ENCODE measurements at places on chromosomes 11 and 22. TPM values are rescaled to one million over a fixed set of nuclear protein-coding genes. Genes with fewer than 3 reads are reported as not detected.

DNA sequence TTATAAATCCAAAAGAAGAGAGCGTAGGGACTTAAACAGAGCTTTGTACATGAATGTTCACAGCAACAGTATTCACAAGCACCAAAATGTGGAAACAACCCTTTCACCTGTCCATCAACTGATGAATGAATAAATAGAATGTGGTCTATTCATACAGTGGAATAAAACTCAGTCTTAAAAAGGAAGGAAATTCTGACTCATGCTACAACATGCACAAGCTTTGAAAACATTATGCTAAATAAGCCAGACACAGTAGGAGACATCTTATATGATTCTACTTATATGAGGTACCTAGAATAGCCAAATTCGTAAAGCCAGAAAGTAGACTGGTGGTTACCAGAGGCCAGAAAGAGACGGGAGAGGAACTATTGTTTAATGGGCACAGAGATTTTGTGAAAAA, 74.3 kb downstream of the SHANK2 start:
- no peaks in the 10 kb centered on the region for H3K27me3 ChIP-seq
- no peak for DNase-seq
- no peaks in the 10 kb centered on the region for H3K36me3 ChIP-seq
- H3K4me3 ChIP-seq, result no peak overlapping the region
- H3K27ac ChIP-seq, result no peak overlapping the region

- DNase-seq, result no peak
- H3K4me1 ChIP-seq, result peaks cover 7% of the 10 kb centered on the region
Measured at GRCh38 chr11:79437981-79438630, 2.7 kb downstream of the TENM4 start.

DNA sequence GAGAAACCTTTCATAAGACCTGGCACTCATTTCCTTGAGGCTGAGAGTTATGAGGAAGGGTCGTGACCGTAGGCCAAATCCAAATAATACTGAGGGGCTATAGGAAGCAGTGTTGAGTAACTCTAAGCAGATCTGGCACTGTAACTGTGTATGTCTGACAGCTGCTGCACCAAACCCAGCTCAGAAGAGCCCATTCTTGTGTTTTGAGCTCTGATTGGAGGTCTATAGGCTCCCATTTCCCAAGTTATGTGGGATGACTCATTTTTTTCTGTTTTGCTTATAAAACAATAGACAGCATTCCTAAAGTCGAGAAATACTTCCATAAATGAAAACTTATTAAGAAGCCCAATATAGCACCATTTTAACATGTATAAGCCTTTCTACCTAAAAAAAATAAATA, 645.8 kb downstream of the DLG2 start:
- no peaks in the 10 kb centered on the region for H3K27me3 ChIP-seq
- no peak overlapping the region for H3K27ac ChIP-seq
- no peak overlapping the region for H3K4me3 ChIP-seq
- no peaks in the 10 kb centered on the region for H3K36me3 ChIP-seq
- DNase-seq, result no peak

- H3K36me3 ChIP-seq, result no peaks in the 10 kb centered on the region
- no peak for DNase-seq
- no peak overlapping the region for H3K4me3 ChIP-seq
Measured at GRCh38 chr11:78851878-78852586, 277.4 kb upstream of the NARS2 start.

- H3K27ac ChIP-seq, result no peak overlapping the region
- no peaks in the 10 kb centered on the region for H3K27me3 ChIP-seq
- no peak overlapping the region for H3K4me3 ChIP-seq
- no peaks in the 10 kb centered on the region for H3K4me1 ChIP-seq
- H3K36me3 ChIP-seq, result no peaks in the 10 kb centered on the region
- no peak for DNase-seq
Measured at GRCh38 chr11:103659743-103660142, 376.7 kb upstream of the DDI1 start.

GRCh38 chr11:36278531-36279282, 10.5 kb downstream of the COMMD9 start:
- H3K4me1 ChIP-seq, result no peaks in the 10 kb centered on the region
- H3K27ac ChIP-seq, result no peak overlapping the region
- H3K36me3 ChIP-seq, result 0 out of 2 replicates have a peak, but pooled peaks cover 7% of the 10 kb centered on the region
- H3K4me3 ChIP-seq, result no peak overlapping the region

DNA sequence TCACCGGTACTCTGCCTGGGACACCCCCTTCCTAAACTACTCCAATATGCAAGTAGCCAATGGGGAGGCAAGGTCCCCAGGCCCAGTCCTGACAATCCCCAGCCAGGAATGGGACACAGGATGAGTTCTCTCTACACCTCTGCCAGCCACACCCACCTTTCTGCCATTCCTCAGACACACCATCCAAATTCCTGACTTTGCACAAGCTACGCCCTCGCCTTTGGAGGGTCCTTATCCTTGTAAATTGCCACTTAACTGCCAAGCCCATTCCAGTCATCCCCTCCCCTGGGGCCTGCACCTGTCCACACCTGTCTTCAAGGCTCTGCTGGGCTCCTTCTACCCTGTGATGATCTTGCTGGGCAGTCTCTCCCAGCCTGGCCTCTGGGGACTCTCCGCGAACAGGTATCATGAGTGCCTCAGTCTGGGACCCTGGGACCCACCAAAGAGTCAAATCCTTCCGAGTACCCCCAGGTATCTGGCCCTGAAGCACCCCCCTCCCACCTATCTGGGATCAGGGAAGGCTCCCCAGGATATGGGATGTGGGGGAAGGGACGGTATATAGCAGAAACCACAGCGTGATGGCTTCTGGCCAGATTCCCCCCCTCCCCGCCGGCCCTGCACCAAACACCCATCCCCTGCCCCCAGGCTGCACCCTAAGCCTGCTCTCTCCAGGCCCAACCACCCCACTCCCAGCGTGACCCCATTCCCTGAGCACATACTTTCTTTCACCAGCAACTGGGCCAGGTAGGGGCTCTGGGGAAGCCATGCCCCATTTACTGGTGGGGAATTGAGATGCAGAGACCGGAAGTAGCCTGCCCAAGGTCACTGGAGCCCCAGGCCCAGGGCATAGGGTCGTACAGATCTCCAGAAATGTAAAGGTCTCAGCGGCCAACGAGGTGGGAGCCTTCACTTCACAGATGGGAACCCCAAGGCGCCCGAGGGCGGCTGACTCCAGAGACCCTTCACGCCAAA, 806 bp downstream of the ARAP1 start:
- no peaks in the 10 kb centered on the region for H3K27me3 ChIP-seq
- no peaks in the 10 kb centered on the region for H3K4me1 ChIP-seq
- no peak overlapping the region for H3K27ac ChIP-seq
- peak overlapping the region; percentile 80 for H3K4me3 ChIP-seq
- DNase-seq, result no peak
- H3K36me3 ChIP-seq, result no peaks in the 10 kb centered on the region

GRCh38 chr11:34730544-34731295, 109.8 kb downstream of the EHF start:
- H3K4me3 ChIP-seq, result no peak overlapping the region
- no peaks in the 10 kb centered on the region for H3K4me1 ChIP-seq
- DNase-seq, result no peak
- H3K36me3 ChIP-seq, result peaks cover 3% of the 10 kb centered on the region

DNA sequence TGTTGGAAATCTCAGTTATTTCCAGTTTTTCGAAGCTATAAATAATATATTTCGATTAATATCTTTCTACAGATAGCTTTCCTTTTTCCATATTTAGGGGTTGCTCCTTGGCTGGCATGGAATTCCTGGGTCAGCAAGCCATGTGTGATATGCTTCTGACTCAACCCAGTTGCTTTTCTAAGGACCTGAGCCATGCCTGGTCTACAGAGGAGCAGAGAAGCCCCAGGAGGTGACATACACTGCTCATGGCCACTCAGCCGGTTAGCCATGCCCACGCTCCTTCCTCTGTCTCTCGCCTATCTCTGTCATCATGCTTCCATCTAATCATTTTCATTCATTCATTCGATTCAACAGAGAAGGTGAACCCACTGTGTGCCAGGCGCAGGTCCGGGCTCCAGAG, 23.2 kb upstream of the PDGFB start:
- no peak for DNase-seq
- no peaks in the 10 kb centered on the region for H3K36me3 ChIP-seq
- H3K27me3 ChIP-seq, result no peaks in the 10 kb centered on the region
- no peak overlapping the region for H3K4me3 ChIP-seq
- no peak overlapping the region for H3K27ac ChIP-seq
- H3K4me1 ChIP-seq, result peaks cover 7% of the 10 kb centered on the region

- no peak for DNase-seq
- no peaks in the 10 kb centered on the region for H3K4me1 ChIP-seq
- H3K4me3 ChIP-seq, result peak overlapping the region; percentile 77
- no peaks in the 10 kb centered on the region for H3K36me3 ChIP-seq
Measured at GRCh38 chr11:14645015-14645912, 1.7 kb downstream of the PDE3B start.

GRCh38 chr11:30585125-30585891, 845 bp downstream of the MPPED2 start:
- H3K4me3 ChIP-seq, result peak overlapping the region; percentile 58
- no peak for DNase-seq
- peaks cover 1% of the 10 kb centered on the region for H3K27me3 ChIP-seq
- no peak overlapping the region for H3K27ac ChIP-seq

DNA sequence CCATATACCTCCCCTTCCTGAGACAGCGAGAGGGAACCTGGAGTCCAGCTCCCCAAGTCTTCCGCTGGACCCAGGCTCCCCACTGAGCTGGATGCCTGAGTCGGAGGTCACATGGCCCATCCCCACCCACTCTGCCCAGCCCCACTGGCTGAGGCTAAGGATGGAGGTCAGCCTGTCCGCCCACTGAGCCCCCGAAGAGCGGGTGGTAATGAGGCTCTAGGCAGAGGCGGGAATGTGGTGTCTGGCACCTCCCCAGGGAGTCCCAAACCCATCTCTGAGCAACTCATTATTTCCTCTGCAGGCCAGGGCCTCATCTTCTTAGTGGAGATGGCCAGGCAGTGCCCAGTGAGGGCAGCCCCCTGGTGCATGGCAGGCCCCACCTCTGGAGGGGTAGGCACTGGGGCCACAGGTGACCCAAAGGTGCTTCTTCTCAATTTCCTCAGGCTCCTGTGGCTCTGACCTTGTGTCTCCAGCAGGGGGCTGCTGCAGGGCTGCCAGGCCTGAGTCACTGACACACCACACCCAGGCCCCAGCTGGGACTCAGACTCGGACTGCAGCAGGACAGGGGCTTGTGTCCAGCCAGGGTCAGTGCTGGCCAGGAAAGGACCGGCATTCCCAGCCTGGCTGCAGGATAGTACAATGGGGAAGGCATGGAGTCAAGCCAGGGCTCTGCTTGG, 10.2 kb upstream of the PDE2A start:
- H3K36me3 ChIP-seq, result no peaks in the 10 kb centered on the region
- H3K27ac ChIP-seq, result no peak overlapping the region
- peak; percentile 63 for DNase-seq
- H3K27me3 ChIP-seq, result no peaks in the 10 kb centered on the region
- peaks cover 14% of the 10 kb centered on the region for H3K4me1 ChIP-seq

- H3K27ac ChIP-seq, result no peak overlapping the region
- no peaks in the 10 kb centered on the region for H3K36me3 ChIP-seq
- no peaks in the 10 kb centered on the region for H3K27me3 ChIP-seq
- H3K4me3 ChIP-seq, result no peak overlapping the region
- DNase-seq, result no peak
Measured at GRCh38 chr11:18468961-18469360, 13.3 kb downstream of the LDHAL6A start.

- no peaks in the 10 kb centered on the region for H3K27me3 ChIP-seq
- no peak overlapping the region for H3K4me3 ChIP-seq
- no peak for DNase-seq
- H3K27ac ChIP-seq, result no peak overlapping the region
- peaks cover 3% of the 10 kb centered on the region for H3K36me3 ChIP-seq
Measured at GRCh38 chr11:27401280-27401832, 38.3 kb upstream of the CCDC34 start.

- no peaks in the 10 kb centered on the region for H3K27me3 ChIP-seq
- H3K36me3 ChIP-seq, result peaks cover 17% of the 10 kb centered on the region
- H3K4me1 ChIP-seq, result no peaks in the 10 kb centered on the region
- no peak overlapping the region for H3K4me3 ChIP-seq
- H3K27ac ChIP-seq, result no peak overlapping the region
- no peak for DNase-seq
Measured at GRCh38 chr11:93704237-93704636, 37.1 kb downstream of the TAF1D start.

- H3K36me3 ChIP-seq, result no peaks in the 10 kb centered on the region
- no peak overlapping the region for H3K4me3 ChIP-seq
- H3K27ac ChIP-seq, result no peak overlapping the region
Measured at GRCh38 chr11:128555606-128556005, 31.8 kb downstream of the ETS1 start.

GRCh38 chr11:94968334-94968958, 4.9 kb downstream of the CWC15 start:
- no peak overlapping the region for H3K27ac ChIP-seq
- H3K36me3 ChIP-seq, result peaks cover 85% of the 10 kb centered on the region

GRCh38 chr11:74086242-74086884, 77.5 kb upstream of the UCP3 start:
- H3K4me1 ChIP-seq, result no peaks in the 10 kb centered on the region
- no peak for DNase-seq
- peaks cover 2% of the 10 kb centered on the region for H3K36me3 ChIP-seq
- H3K27me3 ChIP-seq, result no peaks in the 10 kb centered on the region
- H3K27ac ChIP-seq, result no peak overlapping the region

SCGB1D2 gene
- not detected for total RNA-seq

IL10RA gene
- total RNA-seq, result 0.31 TPM

ZP1 gene
- not detected for total RNA-seq

ABCG4 gene
- total RNA-seq, result 2.3 TPM

All from H1 (cell line).